Subcutaneous preadipocyte (primary cell): ENCODE measurements at places on chromosomes 1 and 21. TPM values are rescaled to one million over a fixed set of nuclear protein-coding genes. Genes with fewer than 3 reads are reported as not detected.

The ABCG1 gene
- total RNA-seq = under 0.01 and 0.20 TPM in 2 replicates

The KCNQ4 gene
- total RNA-seq = not detected in 2 replicates

The KRTAP23-1 gene
- not detected in 2 replicates for total RNA-seq

The LCE3E gene
- total RNA-seq = not detected in 2 replicates

The CFAP126 gene
- not detected in 2 replicates for total RNA-seq

The PCSK9 gene
- 4.3 and 4.4 TPM in 2 replicates for total RNA-seq

The CRNN gene
- not detected in 2 replicates for total RNA-seq

The SPOCD1 gene
- total RNA-seq = 39.7 and 74.5 TPM in 2 replicates

The WNT3A gene
- not detected in 2 replicates for total RNA-seq

The PTPRU gene
- total RNA-seq = 8.8 and 20.1 TPM in 2 replicates

The C1orf141 gene
- total RNA-seq = not detected in 2 replicates

The SGIP1 gene
- total RNA-seq = 6.8 and 8.8 TPM in 2 replicates

The TOR3A gene
- total RNA-seq = 26.1 and 30.1 TPM in 2 replicates
